ENCODE measurements at places on chromosomes 12 and 14.

- DNase-seq = no peak
Measured at GRCh38 chr12:108052260-108052659, 76.8 kb upstream of the WSCD2 start.

DNA sequence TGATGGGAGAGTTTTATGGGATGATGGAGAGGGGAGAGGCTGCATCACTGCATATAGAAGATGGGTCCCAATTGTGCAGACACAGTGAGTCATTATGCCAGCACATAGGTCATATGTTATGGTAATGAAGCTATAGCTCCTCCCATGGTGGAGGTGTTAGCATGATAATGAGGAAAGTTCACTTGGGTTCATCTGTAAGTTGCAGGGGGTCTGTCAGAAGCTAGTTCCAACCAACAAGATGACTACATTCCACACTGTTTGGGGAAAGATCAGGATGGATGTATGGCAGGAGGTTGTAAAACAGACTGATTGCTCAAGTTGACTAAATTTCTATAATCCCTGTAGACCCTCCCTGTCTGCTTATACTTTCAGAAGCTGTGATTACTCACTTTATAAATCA is 561.3 kb downstream of the C12orf50 start:
- DNase-seq = no peak

DNA sequence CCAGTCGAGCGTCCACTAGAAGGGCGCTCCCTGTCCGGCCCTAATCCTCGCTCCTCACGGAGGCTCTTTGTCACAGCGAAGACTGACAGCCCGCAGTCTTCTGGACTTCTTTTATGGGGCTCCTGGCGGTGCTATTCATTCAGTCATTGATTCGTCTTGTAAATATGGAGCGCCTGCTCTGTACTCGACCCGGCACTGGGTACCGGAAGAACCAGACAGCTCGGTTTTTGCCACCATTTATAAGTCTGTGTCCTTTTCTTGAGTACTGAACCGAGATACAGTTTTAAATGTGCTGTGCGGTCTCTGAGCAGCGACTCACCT is 570 bp downstream of the DMAC2L start:
- peak; percentile 34 for DNase-seq

DNA sequence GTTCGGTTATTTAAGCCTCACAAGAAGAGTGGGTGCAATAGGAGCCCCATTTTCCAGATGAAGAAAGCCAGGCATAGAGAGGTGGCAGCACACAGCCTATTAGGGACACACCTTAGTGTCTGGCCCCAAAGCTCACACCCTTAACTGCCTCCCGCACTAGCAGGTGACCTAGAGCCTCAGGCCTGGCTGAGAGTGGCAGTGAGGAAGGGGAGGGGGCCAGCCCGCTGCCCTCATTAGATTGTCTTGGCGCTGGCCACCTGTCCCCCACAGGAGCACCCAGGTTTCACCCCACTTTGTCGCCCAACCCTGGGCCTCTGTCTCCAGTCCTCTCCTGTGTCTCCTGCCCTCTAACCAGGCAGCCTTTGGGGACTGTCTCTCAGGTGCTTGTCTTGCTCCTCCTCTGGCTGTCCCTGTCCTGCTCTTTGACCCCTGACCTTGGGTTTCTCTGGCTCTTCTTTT is 18.5 kb upstream of the PGF start:
- no peak for DNase-seq

DNA sequence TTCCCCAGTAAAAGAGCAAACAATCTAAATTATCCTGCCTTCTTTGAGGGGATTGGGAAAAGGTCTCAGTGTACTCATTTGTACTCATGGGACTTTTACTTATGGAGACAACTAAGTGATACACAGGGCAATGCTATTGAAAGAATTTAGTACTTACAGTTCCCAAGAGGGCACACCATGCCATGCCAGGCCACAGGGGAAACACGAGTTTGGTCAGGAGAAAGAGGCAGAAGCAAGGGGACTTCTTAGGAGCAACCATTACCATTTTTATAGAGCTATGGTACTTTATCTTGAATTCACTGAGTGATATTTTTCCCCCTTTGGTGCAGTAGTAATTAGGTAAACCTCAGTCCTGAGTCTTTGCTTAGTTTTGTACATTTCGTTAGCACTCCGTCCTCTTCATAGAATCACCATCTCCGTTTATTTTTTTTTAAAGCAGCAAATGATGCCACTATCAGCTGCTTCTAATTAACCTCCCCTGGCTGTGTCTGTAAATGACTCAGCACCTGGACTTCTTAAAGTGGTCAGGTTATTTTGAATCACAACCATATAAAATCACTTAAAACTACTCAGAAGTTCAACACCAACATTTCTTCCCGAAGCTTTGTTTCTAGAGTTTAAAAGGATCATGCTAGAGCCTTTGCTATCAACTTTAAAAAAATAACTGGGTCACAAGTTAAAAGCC is 5.9 kb upstream of the WASHC3 start:
- no peak for DNase-seq

DNA sequence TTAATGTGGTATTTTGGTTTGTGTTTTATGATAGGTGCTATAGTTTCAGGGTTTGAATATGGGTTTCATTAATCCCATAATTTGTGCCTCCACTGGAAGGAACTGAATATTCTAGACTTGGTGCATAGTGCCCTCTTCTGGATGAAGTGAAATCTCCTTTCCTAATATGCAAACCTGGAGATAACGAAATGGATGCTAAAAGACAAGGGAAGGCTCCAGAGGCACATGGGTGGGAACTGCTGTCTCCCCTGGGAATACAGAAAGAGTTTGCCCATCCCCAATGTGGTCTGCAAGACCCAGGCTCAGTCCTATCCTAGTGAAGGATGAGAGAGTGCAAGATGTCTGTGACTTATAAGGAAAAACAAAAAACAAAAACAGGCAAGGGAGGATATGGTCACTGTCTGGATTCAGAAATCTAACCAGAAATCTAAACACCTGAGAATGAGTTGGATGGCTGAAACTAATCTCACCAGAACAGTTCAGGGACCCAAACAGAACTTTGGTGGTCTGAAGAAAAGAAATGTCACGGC is 142.3 kb upstream of the TMPO start:
- peak; percentile 48 for DNase-seq

- DNase-seq = no peak
Measured at GRCh38 chr12:125029761-125030358, 35.4 kb upstream of the AACS start.

DNA sequence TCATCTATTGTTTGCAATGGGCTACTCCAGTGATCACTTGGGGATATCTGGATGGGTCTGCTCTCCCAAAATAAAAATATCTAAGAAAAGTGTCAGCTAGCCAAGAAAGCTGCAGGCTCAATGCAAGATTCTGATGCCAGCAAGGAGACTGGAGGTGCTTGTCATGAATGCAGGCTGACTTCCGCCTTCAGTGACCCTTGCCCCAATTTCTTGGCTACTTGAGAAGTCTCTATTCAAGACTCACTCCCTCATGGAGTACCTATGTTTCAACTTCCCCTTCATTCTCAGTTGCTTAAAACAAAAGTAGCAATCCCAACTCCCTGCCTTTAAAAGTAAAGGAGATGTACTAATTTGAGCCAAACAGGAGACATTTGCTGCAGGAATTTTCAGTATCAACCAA is 123.9 kb downstream of the GPR65 start:
- DNase-seq = no peak

DNA sequence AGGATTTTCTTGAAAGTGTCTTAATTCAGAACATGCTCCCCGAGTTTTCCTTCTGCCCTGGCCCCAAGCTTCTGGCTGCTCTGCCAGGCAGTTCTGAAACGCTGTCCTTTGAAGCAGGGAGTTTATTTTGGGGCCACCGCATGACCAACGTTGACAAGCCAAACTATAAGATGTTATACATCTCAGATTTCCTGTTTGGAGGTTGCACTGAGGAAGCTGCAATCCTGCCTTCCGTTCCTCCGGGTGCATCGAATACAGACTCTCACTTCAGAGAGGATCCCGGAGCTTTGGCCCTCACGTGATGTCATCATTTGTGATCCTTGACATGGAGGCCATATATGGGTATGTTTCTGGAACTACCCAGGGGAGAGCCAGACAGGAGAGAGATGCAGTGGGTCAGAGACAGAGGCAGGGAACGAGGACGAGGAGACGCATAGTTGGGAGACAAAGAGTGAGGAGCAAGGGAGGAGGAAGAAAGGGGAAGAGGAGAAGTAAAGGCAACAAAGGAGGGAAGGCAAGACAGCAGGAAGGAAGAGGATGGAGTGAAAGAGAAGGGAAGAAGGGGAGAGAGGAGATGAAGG is at the start of gene ASB2:
ASB2 (minus strand) TSS at position 94 of the 581 bp plus-strand sequence. CDS start 12,031 bp downstream, outside the sequence.
- DNase-seq = no peak
